DMS 273 treated with DMSO at 0.1 percent for 48 hours (cell line): ENCODE measurements at places on chromosomes 7 and 10.

DNA sequence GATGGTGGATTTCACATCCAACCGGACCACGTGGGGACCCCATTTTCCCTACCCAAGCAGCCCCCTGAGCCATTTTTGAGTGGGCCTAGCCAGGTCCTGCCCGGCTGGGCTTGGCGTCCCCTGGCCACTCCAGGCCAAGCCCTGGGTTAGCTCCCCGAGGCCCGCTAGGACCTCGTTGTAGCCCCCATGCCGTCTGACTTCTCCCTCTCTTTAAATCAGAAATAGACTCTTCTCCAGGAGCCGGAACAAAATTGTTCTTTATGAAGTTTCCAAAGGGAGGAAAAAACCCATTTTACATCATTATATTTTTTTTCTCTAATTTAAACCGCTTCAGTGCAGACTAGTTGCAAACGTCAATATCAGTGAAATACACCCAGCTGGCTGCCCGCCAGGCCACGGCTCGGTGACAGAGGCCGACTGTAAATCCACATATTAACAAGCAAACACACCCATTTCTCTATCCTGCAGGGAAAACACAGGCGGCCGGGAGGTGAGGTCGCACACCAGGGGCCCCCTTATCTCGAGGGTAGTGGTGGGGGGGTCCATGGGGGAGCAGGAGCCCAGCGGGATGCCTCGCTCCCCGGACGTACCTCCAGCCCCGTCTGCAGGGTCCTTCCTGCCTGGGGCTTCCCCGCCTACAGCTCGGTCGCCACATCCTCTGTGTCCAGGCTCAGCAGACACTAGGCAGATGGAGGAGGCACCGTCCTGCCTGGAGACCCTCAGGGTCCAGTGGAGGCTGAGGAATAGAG is 72.7 kb downstream of the ELFN1 start:
- DNase-seq = no peak

DNA sequence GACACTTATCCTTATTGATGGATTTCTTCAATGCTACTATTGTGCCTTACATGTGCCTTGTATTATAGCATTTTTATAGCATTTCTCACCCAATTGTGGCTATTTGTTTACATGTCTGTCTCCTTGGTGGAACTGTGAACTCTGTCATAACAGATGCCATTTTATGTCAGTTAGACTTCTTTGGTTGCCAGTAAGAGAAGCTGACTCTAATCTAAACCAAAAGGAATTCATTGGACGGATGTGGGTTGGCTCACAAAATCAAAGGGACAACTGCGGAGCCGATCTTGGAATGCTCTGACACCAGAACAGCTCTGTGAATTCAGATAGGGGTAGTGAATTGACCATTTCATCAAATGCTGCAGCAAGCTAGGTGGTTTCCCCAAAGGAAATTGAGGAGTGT is 15.0 kb downstream of the GARIN1A start:
- no peak for DNase-seq

DNA sequence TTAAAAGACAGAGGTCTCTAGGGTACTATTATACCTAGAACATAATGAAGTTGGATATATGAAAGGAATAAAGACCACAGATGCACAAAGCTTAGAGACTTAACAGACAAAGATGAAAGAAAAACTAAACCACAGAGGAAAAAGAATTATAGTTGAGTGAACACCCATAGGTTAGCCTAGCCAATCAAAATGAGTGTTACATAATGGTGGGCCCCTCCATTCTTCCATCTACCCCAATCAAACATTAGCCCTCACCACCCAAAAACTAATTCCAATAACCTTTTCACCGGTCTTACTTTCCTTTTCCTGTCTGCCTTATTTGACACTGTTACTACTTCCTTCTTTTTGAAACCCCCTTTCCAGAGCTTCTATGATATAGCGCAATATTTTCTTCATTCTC is 130.1 kb downstream of the ELMO1 start:
- DNase-seq = no peak

DNA sequence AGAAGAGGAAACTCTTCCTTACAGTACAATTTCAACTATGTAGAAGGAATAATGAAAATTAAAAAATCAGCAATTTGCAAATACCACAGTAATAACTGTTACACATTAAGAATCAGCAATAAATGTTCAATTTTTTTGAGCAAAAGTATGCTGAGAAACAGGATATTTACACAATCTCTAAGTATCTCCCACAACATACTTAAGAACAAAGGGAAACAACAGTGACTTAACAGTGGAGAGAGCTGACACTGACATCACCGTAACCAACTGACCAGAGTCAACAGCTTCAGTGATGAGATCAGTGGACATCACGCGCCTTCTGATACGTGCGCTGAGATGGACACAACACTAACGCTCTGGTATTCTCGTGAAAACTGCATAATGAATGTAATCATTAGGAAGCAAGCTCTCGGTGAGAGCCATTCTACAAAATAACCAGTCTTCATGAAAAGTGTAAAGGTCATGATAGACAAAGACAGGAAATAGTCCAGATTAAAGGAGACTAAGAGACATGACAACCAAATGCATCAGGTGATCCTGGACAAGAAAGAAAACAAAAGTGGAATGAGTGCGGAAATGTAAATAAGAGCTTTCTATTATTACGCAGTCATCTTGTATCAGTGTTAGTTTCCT is 82.6 kb downstream of the PIP4K2A start:
- DNase-seq = no peak

DNA sequence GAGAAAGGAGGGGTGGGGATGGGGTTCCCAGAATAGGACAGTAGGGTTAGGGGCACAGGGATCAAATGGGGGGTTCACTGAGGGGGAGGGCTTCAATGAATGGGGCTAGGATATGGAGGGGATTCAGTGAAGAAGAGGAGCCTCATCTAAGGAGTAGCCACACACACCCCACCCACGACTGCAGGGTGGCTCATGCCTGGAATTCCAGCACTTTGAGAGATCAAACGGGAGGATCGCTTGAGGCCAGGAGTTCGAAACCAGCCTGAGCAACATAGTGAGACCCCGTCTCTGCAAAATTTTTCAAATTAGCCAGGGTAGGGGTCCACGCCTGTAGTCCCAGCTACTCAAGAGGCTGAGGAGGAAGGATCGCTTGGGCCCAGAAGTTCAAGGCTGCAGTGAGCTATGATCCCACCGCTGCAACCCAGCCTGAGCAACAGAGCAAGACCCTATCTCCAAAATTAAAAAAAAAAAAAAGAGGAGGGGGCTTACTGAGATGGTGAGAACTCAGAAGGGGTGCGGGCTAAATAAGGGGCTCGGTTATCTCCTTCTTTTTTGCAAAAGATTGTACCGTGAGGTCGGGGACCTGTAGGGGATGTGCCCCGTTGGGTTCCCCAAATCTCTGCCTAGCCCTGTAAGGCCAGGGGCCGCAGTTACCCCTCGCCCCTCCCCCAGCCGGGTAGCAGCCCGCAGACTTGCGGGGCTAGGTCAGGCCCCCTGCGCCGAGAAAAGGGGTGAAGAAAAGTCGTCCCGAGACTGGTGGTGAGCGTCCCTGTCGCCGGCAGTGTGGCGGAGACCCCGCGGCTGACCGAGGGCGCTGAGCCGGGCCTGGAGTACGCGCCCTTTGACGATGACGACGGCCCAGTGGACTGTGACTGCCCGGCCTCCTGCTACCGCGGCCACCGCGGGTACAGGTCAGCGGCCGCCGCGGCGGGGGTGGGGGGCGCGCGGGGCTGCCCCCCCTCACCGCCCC is 43.1 kb upstream of the HSPB1 start:
- no peak for DNase-seq

DNA sequence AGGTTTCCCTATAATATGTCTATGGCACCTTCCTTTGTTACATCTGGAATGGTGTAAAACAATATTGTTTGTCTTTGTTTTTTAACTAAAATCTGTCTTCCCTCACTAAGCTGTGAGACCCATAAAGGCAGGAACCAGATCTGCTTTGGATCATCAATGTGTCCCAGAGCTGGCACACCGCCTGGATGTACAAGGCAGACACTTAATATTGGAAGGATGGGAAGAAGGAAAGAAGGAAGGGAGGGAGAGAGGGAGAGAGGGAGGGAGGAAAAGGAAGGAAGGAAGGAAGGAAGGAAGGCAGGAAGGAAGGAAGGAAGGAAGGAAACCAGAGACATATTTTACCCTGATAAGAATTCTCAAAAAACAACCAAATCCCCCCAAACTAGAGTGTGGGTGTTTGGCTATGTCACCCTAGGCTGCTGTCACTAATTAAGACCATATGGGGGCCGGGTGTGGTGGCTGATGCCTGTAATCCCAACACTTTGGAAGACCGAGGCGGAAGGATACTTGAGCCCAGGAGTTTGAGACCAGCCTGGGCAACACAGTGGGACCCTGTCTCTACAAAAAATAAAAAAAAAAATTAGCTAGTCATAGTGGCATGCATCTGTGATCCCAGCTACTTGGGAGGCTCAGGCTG is 59.6 kb downstream of the SH3PXD2A start:
- no peak for DNase-seq

DNA sequence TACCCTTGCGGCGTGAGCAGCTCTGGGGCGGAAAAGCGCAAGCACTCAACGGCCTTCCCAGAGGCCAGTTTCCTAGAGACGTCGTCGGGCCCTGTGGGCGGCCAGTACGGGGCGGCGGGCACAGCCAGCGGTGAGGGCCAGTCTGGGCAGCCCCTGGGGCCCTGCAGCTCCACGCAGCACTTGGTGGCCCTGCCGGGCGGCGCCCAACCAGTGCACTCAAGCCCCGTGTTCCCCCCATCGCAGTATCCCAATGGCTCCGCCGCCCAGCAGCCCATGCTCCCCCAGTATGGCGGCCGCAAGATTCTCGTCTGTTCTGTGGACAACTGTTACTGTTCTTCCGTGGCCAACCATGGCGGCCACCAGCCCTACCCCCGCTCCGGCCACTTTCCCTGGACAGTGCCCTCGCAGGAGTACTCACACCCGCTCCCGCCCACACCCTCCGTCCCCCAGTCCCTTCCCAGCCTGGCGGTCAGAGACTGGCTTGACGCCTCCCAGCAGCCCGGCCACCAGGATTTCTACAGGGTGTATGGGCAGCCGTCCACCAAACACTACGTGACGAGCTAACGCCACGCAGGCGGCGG is 12.6 kb downstream of the TRIM8 start:
- DNase-seq = no peak

GRCh38 chr7:42548816-42549611 is 312.0 kb upstream of the GLI3 start:
- no peak for DNase-seq

GRCh38 chr7:134722786-134723322 is 56.6 kb upstream of the CALD1 start:
- DNase-seq = no peak

- no peak for DNase-seq
Measured at GRCh38 chr7:65475040-65475726, 101.5 kb downstream of the ZNF92 start.

- DNase-seq = no peak
Measured at GRCh38 chr7:140062118-140062527, 628 bp downstream of the PARP12 start.

- DNase-seq = no peak
Measured at GRCh38 chr10:110829721-110830410, 41.9 kb upstream of the PDCD4 start.

GRCh38 chr10:23413629-23414089 is 25.2 kb upstream of the OTUD1 start:
- no peak for DNase-seq

- no peak for DNase-seq
Measured at GRCh38 chr10:120473593-120473992, 16.6 kb downstream of the PLPP4 start.
